ENCODE measurements at places on chromosomes 1 and 21.

DNA sequence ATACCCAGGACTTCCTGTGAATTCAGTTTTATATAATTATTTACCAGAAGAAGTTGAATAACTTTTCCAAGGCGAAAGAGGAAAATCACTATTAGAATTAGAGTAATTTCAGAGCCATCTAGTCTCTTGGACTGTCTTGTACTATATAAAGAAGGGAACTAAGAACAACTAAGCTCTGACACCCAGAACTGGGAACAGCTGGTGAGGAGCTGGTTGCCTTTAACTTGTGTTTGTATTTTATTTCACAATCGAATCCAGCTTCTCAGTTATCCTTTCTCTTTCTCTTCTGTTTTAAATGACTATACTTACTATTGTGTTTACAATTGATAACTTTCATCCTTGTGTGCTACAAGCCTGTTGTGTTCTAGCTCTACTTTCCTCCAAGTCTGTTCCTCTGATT lies 8.4 kb downstream of the SNX27 start:
- DNase-seq = no peak

GRCh38 chr1:79293611-79294010 lies 287.1 kb upstream of the ADGRL4 start:
- no peak for DNase-seq

- DNase-seq = no peak
These were observed at the start of gene HLX for GRCh38 chr1:220879076-220879508. Gene HLX, plus strand, starts transcription at chr1:220879443. Its CDS starts 415 bp downstream, at chr1:220879858.

GRCh38 chr1:22665752-22666151 lies 12.7 kb downstream of the C1QB start:
- no peak for DNase-seq

GRCh38 chr21:45287438-45288391 lies at the start of gene POFUT2:
Gene POFUT2, minus strand, starts transcription at chr21:45287895. Its CDS starts 24 bp downstream, at chr21:45287871.
- DNase-seq = peak; percentile 82

- DNase-seq = no peak
These were observed 18.3 kb downstream of the SPSB1 start for GRCh38 chr1:9311029-9311428.

DNA sequence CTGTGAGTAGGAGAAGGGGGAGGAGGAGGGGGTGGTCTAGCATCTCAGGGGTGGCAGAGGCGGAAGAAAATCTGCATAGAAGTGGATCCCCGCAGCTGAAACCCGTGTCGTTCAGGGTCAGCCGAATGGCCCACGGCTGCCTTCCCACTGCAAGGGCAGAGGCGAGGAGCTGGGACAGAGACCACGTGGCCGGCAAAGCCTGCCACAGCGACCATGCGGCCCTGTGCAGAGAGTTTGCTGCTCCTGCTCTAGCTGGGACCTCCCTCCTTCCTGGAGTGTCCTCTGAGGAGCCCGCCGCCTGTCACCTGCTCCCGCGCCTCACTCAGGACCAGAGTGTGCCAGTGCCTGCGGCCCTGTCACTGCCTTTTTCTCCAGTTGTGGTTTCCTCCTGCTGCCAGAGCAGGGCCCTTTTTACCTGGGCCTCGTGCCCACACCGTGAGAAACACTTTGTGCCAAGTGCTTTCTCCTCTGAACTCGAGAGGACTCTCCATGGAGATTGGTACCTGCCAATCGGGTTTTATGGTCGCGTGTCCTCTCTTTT lies 5.4 kb upstream of the TRPM2 start:
- DNase-seq = no peak

DNA sequence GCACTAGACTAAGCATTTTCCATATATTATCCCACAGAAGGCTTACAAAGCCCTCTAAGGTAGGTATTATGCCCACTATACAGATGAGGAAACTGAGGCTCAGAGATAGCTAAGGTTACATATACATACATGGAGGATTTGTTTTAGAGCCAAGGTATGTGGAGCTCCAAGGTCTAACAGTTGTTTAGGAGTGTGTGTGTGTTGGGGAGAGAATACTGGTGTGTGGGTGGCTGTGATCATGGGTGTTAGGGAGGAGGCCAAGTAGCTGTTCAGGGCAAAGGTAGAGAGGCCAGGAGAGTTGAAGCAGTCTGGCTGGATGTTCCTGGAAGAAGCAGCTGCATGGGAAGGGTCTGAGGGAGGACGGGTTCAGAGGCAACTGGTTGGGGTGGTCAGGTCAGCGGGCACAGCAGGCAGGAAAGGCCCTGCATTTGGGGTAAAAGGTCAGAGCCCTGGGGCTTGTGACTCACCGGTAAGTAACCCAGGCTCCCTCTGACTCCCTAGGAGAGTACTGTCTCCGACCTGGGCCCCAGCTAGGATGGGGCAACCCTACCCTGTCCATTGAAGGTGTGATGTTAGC lies 5.1 kb upstream of the LDLRAP1 start:
- DNase-seq = no peak

- DNase-seq = no peak
These were observed 13.9 kb downstream of the SERTAD4 start for GRCh38 chr1:210246447-210246846.

All from NCI-H1417 treated with DMSO at 0.1 percent for 48 hours (cell line).